Mesenteric fat pad (tissue), 1 donor: ENCODE measurements at places on chromosomes 11 and 22. TPM values are rescaled to one million over a fixed set of nuclear protein-coding genes. Genes with fewer than 3 reads are reported as not detected.

The IGLL1 gene
- not detected for total RNA-seq

DNA sequence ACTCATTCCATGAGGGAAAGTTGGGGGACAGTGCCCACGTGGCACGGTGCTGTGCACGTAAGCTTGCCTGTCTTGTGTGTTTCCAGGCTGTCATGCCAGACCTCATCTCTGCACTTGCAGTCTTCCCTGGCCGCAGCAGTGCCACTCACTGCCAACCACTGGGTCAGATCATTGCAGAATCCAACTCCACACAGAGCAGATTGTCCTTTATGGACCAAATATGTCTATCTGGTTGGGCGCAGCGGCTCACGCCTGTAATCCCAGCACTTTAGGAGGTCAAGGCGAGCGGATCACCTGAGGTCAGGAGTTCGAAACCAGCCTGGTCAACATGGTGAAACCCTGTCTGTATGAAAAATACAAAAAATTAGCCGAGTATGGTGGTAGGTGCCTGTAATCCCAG lies 4.4 kb upstream of the PPARA start:
- no peak for DNase-seq

The PCNX3 gene
- total RNA-seq: 30.6 TPM

GRCh38 chr11:132037956-132038355 lies 667.5 kb downstream of the NTM start:
- no peak for DNase-seq

The MUC6 gene
- total RNA-seq: not detected

The MMP1 gene
- 0.26 TPM for total RNA-seq

DNA sequence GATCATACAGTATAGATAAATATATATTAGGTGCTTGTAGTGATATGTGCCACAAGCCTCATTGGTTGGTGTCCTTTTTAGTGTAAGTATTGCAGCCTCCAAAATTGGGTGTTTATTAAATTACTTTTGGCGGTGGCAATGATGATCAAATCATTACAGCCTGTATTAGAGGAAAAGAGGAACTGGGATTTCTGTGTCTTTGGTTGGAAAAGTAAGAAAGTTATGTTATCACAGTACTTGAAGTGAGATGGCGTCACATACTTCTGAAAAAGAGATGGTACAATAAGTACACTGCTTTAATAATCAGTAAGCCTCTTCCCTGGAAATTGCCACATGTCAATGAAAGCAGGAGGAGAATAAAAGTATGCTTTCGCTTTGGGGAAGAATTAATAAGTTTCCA lies 523 bp upstream of the MPZL3 start:
- no peak for DNase-seq
